ENCODE measurements at places on chromosomes 12 and 14.

DNA sequence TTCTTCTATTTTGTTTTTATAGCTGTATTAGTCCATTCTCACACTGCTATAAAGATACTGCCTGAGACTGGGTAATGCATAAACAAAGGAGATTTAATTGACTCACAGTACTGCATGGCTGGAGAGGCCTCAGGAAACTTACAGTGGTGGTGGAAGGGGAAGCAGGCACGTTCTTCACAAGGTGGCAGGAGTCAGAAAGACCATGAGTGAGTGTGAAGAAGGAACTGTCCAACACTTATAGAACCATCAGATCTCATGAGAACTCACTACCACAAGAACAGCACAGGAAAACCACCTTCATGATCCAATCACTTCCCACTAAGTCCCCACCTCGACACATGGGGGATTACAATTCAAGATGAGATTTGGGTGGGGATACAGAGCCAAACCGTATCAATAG lies 42.3 kb downstream of the ARMH4 start:
- no peak for DNase-seq

DNA sequence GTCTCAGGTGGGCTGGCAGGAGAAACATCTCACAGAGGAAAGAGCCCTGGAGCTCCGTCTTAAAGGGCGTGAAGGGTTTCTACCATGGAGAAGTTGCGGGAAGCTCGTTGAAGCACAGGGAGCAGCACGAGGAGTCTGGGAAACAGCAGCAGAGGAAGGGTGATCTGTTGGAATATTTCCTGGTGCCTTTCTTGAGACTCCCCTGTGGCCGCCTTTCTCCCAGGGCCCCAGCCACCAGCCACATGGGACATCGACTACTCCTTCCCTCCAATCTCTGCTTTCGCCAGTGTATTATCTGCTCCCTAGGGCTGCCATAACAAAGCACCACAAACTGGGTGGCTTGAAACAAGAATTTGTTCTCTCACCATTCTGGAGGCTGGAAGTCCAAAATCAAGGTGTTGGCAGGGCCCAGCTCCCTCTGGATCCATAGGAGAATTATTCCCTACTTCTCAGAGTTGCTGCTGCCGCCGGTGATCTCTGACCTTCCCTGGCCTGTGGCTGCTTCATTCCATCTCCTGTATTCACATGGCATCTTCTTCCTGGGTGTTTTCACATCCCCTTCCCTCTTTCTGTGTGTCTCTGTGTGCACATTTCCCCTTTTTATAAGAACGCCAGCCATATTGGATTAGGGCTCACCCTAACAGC lies 152.8 kb upstream of the GSC start:
- no peak for DNase-seq

GRCh38 chr12:111864913-111865312 lies 22.9 kb downstream of the MAPKAPK5 start:
- DNase-seq: no peak

DNA sequence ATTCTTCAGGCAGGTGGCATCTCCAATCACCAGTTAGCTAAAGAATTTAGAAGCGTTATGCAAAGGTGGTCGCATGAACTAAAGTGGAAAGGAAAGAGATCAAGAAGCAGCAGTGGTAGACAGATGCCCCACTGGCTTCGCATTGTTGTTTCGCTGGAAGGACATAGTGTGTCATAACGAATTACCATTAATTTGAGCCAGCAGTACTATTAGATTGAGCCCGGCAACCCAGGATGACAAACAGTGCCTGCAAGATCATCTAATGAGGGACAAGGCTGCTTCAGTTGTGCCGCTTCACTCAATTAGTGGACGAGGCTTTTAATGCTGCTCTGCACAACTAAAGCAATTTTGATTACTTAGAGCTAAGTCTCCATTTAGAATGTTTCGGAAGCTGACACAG lies 274.5 kb upstream of the SOX5 start:
- DNase-seq: no peak

DNA sequence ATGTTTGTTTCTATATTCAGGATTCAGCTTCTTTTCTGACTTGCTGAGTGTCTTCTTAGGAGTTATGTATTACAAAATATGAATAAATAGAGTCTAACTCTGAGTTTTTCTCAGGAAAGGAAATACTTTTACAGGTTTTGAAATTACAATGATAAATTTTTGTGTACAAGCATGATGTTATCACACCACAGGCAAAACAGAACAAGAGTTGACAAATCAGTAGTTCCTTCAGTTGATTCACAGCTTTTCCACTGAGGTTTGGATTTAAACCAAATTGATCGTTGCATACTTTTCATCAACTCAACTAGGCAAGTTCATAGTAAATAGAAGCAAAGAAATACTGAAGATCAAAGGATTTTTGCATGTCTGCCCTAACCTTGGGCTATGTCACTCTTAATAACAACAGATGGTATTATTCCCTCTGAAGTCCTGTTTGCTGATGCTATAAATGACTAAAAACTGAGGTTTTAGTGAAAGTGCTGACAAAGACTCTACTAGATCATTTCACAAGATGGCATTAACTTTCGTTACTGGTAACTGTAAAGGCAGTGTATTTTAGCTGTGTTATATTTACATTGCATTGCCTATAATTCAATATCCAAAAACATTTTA lies 520.2 kb downstream of the FLRT2 start:
- DNase-seq: no peak

GRCh38 chr12:117408161-117408791 lies 46.9 kb upstream of the NOS1 start:
- no peak for DNase-seq

- no peak for DNase-seq
Measured at GRCh38 chr12:13687633-13688032, 293.8 kb downstream of the GRIN2B start.

GRCh38 chr14:51104467-51104866 lies 9.6 kb upstream of the TRIM9 start:
- no peak for DNase-seq

GRCh38 chr12:71461787-71462328 lies 22.3 kb downstream of the LGR5 start:
- no peak for DNase-seq

- DNase-seq: no peak
Measured at GRCh38 chr14:34522496-34522895, 17.0 kb downstream of the EAPP start.

GRCh38 chr14:101065696-101066694 lies 162.5 kb upstream of the RTL1 start:
- no peak for DNase-seq

DNA sequence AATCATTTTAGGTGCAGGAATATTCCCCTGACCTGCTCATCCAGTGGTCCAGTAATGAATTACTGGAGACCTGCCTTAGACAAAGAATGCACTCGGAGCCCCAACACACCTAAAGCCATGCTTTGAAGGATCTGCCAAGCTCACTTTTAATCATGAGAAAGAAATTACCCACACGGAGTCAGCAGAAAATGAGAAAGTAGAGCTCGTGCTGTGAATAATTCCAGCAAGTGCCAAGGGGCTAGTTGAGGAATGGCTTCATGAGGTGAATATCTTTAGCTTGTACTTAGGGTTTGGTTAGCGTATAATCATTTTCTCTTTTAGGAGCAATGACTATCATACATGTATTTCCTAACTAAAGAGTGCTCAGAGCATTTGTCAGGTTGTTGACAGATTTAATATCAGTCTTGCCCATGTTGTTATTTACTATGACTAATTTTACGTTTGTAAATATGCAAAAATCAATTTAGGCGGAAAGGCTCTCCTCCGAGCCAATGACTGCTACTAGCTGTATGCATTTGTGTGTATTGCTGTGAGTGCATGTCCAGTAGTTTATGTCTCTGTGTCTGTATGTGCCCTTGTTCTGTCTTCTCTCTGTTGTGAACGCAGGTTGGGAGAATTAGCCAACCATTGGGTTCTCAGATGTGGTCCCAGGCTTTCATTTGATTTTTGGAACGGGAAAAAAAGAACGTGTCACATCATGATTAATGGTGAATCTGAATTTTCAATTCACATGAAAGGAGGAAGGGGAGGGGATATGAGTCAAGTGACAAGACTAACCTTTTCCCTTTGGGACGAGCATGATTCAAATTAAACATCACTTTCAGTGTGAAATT lies 98.4 kb downstream of the RMST start:
- DNase-seq: no peak

- DNase-seq: no peak
Measured at GRCh38 chr12:88880051-88880450, 299.8 kb upstream of the KITLG start.

- DNase-seq: peak; percentile 81
Measured at GRCh38 chr12:75526655-75527511, 15.5 kb upstream of the KRR1 start.

GRCh38 chr14:68460541-68460940 lies 332.3 kb downstream of the ZFP36L1 start:
- no peak for DNase-seq

DNA sequence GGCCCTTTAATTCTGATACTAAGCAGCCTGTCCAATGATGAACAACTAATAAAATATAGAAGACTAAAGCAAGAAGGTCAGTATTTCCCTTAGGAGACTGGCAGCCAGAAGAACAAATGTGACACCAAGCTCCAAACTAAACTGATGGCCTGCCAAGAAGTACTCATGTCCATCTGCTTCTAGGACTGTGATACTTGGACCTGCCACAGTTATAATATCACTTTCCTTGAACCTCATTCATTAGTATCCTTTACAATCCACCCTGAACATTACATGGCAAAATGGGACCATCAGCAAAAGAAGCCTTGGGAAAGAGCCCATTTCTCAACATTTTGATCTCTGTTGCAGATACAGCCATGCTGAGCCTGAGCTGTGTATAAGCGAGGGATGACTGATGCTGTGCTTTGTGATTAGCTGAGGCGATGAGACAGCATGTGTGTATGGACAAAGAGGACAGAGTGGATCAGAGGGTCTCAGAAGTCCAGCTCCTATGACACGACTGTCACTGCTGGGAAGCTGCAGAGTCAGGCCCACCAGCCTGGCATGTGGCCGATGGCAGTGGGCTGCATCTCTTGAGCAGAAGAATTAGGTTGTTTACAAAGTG lies 73.9 kb downstream of the TGFB3 start:
- no peak for DNase-seq

GRCh38 chr14:102633906-102634595 lies 41.6 kb downstream of the RCOR1 start:
- no peak for DNase-seq

DNA sequence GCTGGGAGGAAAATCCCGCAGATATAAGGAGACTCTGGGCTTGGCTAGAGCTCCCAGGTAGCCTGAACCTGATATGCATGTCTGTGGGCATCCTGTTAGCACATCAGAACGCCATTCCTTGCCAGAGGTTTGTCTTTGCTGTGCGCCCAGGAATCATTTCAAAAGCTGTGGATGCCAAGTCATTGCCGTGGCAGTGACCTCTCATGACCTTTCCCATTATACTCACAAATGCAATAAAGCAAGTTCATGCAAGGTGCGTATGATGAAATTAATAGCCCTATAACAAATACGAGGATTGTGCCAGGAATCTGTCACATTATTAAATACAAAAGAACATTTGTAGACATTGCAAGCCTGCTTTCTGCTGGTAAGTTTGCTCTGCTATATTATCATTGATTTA lies 229.1 kb upstream of the PELI2 start:
- DNase-seq: peak; percentile 46

DNA sequence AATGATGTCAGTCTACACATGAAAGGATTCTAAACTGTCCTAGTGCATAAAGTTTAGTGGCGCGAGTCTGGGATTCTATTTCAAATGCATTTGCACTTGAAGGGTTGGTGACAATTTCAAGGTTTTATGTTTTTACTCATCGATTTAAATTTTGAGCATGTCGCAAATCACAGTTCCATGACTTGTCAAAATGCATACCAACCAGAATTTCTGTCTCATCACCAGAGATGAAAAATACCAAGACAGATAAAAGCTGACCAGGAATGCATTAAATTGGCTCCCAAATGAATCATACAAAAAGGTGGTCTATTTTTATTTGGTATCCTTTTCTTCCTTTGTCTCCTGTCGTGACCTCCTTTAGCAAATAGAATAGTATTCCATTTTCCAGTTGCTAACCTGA lies 25.2 kb downstream of the TMEM30B start:
- no peak for DNase-seq

GRCh38 chr12:42766754-42767153 lies 177.2 kb upstream of the PRICKLE1 start:
- no peak for DNase-seq

GRCh38 chr14:69700575-69700974 lies 66.4 kb upstream of the SRSF5 start:
- DNase-seq: no peak

DNA sequence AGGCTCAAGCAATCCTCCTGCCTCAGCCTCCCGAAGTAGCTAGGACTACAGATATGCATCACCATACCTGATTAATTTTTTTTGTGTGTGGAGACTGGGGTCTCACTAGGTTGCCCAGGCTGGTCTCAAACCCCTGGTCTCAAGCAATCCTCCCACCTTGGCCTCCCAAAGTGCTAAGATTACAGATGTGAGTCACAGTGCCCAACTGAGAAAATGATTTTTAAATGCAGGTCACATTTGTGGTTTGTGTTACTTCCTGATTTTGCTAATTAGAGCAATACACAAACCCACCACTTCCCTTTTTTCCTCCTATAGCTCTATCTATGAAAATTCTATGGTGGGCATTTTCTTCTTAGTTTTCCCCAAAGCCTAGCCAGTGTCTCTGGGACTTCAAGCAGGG lies 45.5 kb upstream of the TMEM263 start:
- DNase-seq: no peak

DNA sequence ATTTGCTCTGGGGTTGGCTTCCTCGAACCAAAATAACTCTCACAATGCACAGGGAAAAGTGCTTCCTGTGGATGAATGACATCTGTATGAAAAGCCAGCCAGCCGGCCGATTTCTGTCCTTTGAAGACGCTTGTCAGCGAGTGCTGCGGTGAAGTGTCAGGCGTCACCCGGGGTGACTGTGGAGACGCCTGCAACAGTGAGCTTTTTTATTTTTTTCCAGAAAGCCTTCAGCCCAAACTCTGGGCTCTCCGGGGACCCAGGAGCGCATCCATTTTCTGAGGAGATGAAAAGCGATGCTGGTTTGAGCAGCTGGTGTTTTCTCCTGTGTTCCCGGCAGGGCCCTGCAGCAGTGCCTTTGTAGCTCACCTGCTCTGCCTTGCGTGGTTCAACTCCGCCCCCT lies 147.9 kb upstream of the MYL2 start:
- no peak for DNase-seq

- DNase-seq: no peak
Measured at GRCh38 chr12:45697371-45697770, 32.1 kb upstream of the ARID2 start.

DNA sequence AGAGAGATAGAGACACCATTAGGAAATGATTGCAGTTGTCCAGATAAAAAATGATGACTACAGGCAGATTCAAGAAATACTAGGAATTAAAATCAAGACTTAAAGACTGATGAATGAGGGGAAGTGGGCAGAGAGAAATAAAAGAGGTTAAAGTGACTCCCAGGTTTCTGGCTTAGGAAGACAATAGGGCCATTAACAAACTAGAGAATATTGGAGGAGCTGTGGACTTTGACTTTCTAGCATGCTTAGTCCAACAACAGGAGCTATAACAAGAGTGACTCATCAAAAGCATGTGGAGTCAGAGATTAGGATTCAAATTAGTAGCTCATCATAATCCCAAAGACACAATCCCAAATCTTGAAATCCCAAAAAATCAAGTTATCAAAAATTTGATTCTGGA lies 101.5 kb downstream of the BMP4 start:
- DNase-seq: no peak
